ENCODE measurements at places on chromosomes 3 and 15. TPM values are rescaled to one million over a fixed set of nuclear protein-coding genes. Genes with fewer than 3 reads are reported as not detected.

GRCh38 chr3:53382106-53382505 lies 34.8 kb upstream of the DCP1A start:
- H3K4me1 ChIP-seq, result no peaks in the 10 kb centered on the region
- H3K4me3 ChIP-seq, result no peak overlapping the region
- H3K27ac ChIP-seq, result no peak overlapping the region
- DNase-seq, result peak; percentile 36
- H3K36me3 ChIP-seq, result no peaks in the 10 kb centered on the region

DNA sequence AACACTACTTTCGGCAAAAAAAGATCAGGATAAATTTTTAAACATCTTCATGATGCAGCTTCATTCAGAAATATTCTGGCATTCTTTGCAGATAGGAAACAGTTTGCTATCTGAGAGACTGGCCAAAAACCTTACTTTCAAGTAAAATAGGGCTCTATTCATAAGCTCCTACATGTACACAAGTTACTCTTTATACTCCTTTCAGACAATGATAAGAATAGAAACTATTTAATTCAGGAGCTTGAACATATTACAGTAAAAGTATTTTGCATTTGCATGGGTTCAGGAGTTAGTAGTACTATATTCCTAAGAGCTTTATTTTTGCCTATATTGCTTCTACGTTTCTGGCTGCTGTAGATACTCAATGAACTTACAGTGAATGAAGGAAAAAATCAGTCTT lies 70.5 kb downstream of the PLOD2 start:
- H3K27ac ChIP-seq, result no peak overlapping the region
- no peak overlapping the region for H3K4me3 ChIP-seq
- no peaks in the 10 kb centered on the region for H3K4me1 ChIP-seq
- no peaks in the 10 kb centered on the region for H3K27me3 ChIP-seq
- DNase-seq, result no peak

Gene PRICKLE2
- total RNA-seq, result 7.9 TPM

DNA sequence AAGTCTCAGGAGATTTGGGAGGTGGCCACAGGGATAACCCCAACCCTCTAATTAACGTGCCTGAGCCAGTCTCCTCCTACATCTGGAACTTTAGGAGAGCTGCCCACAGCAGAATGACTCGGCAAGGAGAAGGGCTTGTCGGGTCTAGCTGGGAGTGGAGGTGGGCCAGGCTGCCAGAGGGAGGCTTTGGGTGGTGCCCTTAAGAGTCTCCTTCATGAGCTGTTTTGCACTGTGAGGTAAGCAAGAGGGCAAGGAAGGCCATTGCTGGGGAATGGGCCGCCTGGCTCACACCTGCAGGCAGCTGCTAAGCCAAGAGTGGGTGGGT lies 3.6 kb upstream of the TNK2 start:
- peak; percentile 52 for DNase-seq
- H3K36me3 ChIP-seq, result no peaks in the 10 kb centered on the region
- H3K27me3 ChIP-seq, result peaks cover 5% of the 10 kb centered on the region
- peaks cover 54% of the 10 kb centered on the region for H3K4me1 ChIP-seq

- DNase-seq, result no peak
- no peak overlapping the region for H3K4me3 ChIP-seq
- no peak overlapping the region for H3K27ac ChIP-seq
- no peaks in the 10 kb centered on the region for H3K27me3 ChIP-seq
- no peaks in the 10 kb centered on the region for H3K4me1 ChIP-seq
These were observed 338.1 kb upstream of the ARHGEF26 start for GRCh38 chr3:153783106-153783505.

Gene HCLS1
- total RNA-seq, result 2.6 TPM

Gene SENP5
- 52.3 TPM for total RNA-seq

Gene ABI3BP
- total RNA-seq, result 3.4 TPM

DNA sequence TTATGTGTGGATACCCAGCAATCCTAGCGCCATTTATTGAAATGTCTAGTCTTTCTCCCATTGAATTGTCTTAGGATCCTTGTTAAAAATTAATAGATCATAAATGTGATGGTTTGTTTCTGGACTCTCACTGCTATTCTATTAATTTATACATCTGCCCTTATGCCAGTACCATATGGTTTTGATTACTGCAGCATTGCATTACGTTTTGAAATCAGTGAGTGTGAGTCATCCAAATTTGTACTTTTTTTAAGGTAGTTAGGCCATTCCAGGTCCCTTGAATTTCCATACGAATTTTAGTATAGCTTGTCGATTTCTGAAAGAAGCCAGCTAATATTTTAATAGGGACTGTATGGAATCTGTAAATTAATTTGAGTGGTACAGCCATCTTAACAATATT lies 648.6 kb upstream of the ZNF385D start:
- no peaks in the 10 kb centered on the region for H3K4me1 ChIP-seq
- H3K4me3 ChIP-seq, result no peak overlapping the region
- DNase-seq, result no peak
- no peak overlapping the region for H3K27ac ChIP-seq
- no peaks in the 10 kb centered on the region for H3K27me3 ChIP-seq

DNA sequence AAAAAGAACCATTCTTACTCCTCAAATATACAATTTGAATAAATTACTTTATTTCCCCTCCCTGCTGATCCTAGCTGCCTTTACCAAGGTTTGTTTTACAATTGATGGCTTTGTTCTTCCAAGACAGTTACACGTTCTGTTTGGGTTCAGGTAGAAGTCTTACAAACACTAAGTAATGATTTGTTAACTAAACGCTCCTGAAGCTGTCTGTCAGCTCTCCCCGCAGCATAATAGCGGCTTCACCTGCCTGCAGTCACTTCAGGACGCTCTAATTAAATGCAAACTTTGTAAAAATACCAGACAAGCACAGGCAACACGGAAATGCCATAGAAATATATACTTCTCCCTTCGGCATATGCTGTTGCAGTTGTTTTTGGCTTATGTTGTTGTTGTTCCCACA lies 176.4 kb upstream of the MDFIC2 start:
- no peaks in the 10 kb centered on the region for H3K36me3 ChIP-seq
- DNase-seq, result no peak
- no peak overlapping the region for H3K27ac ChIP-seq
- H3K4me1 ChIP-seq, result no peaks in the 10 kb centered on the region
- H3K27me3 ChIP-seq, result peaks cover 4% of the 10 kb centered on the region

Gene TUSC2
- total RNA-seq, result 28.5 TPM

Gene AGTR1
- not detected for total RNA-seq

DNA sequence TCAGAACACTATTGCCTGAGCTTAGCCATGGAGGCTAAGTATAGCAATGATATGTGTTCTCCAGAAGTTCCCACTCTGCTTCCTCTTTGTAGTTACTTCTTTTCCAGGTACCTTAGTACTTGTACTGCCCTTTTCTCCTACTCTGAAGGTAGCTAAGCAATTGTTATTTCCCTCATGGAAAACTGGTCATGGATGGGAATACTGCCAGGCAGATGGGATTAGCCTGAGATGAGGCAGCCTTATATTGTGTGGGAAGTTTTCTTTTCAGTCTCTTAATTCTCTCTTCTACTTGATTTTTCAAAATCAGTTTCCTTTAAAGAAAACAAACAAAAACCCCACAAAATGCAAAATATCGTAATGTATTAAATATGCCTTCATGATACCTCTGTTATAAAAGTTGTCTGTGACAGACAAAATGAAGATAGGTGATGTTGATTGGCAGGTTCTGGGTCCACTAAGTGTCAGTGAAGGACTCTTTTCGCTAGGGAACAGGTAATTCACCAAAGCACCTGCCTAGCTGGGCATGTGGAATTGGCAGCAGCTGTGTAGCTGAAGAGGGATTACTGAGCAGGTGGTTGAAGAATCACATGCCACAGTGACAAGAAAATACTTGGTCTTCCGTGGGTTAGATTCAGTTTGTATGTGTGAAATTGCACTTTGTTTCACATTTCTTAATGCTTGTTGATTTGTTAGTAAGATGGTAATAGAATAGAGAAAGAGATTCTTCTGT lies 4.1 kb downstream of the ZNF609 start:
- no peaks in the 10 kb centered on the region for H3K27me3 ChIP-seq
- H3K4me3 ChIP-seq, result no peak overlapping the region
- peaks cover 13% of the 10 kb centered on the region for H3K4me1 ChIP-seq

DNA sequence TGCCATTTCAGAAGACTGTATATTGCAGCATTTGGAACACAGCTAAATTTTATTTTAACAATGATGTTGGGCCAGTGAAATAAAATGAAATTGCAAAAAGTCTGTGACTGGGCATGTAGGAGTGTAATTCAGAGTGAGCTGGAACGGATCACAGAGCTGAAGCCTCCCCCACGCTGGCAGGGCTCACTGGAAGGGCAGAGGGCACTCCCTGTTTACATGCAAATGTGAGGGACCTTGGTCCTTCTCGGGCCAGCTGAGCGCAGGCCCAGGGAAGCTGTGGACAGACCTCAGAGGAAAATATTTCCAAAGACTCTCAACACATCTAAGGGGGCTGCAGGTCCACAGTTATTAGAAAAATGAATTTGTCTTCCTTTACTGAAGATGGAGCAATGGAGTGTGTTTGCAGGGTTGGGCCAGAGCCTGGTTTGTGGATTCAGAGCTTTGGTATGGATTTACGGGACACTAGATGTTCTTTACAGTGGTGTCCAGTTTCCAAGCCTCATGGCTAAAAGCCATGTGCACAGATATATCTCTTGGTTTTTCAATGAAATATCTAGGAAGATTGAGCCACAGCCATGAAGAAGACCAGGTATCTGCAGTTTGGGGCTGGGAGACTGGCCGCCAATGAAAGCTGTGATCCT lies 32.0 kb downstream of the TRPM1 start:
- no peaks in the 10 kb centered on the region for H3K36me3 ChIP-seq
- no peak for DNase-seq
- H3K27ac ChIP-seq, result no peak overlapping the region

Gene MEX3B
- total RNA-seq, result not detected

Gene IQCF5
- not detected for total RNA-seq

DNA sequence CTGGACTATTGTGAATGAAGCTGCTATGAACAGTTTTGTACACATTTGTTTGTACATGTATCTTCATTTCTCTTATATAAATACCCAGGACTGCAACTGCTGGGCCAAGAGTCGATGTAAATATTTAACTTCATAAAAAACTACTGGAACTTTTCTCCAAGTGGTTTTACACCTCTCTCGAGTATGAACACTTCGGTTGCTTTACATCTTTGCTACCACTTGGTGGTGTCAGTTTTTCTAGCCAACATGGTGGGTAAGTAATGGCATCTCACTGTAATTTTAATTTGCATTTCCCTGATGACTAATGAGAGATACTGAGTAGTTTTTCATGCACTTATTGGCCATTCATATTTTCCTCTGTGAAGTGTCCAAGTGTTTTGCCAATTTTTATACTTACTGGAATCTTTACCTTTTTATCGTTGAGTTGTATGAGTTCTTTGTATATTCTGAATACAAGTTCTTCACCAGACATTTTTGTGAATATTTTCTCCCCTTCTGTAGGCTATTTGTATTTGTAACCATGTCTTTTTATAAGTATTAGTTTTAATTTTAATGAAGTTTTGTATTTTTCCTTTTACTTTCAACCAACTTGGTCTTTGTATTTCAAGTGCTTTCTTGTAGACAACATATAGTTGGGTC lies 44.4 kb downstream of the PCOLCE2 start:
- no peaks in the 10 kb centered on the region for H3K36me3 ChIP-seq
- no peak overlapping the region for H3K27ac ChIP-seq
- no peak overlapping the region for H3K4me3 ChIP-seq
- peaks cover 5% of the 10 kb centered on the region for H3K4me1 ChIP-seq
- no peaks in the 10 kb centered on the region for H3K27me3 ChIP-seq
- DNase-seq, result peak; percentile 42

Gene AZI2
- total RNA-seq, result 39.5 TPM

Gene PRR20G
- total RNA-seq, result not detected

- H3K4me3 ChIP-seq, result no peak overlapping the region
- no peaks in the 10 kb centered on the region for H3K4me1 ChIP-seq
- H3K36me3 ChIP-seq, result no peaks in the 10 kb centered on the region
- DNase-seq, result no peak
- H3K27me3 ChIP-seq, result peaks cover 18% of the 10 kb centered on the region
- no peak overlapping the region for H3K27ac ChIP-seq
These were observed 190.9 kb downstream of the NR2F2 start for GRCh38 chr15:96521386-96521785.

Gene MINAR1
- total RNA-seq, result 0.22 TPM

DNA sequence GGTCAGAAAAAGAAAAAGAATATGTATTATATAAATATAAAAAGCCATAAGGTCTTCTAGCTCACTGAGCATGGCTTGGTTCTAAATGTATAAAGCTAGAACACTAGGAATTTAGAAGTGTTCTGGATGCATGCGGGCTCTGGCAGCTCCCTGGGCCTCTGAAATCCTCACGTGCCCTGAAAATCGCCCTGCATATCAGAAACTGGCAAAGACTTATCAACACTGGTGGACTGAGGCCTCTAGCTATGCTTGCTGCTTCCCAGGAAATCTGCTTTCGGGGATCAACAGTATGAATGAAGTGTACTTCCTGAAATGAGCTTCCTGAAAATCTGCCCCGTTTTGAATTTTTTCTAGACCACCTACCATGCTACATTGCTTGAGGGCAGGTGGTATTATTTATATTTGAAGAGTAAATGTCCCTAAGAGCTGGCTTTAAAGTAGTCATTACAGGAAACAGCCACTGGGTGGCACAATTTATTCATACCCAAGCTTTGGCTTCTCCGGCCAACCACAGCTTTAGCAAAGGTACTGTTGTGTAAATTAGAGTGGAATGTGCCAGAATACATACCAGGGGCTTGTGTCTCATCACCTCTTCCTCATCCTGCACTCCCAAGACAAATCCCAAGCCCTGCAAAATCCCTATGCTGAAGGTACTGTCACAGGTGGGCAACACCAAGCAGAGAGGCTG lies 17.7 kb downstream of the CRTAP start:
- H3K36me3 ChIP-seq, result no peaks in the 10 kb centered on the region
- H3K27ac ChIP-seq, result no peak overlapping the region
- no peaks in the 10 kb centered on the region for H3K27me3 ChIP-seq
- peak; percentile 43 for DNase-seq
